ENCODE measurements at places on chromosomes 12 and 14. TPM values are rescaled to one million over a fixed set of nuclear protein-coding genes. Genes with fewer than 3 reads are reported as not detected.

Gene CYP27B1
- total RNA-seq: 2.3 TPM

Gene RFX4
- total RNA-seq: not detected

DNA sequence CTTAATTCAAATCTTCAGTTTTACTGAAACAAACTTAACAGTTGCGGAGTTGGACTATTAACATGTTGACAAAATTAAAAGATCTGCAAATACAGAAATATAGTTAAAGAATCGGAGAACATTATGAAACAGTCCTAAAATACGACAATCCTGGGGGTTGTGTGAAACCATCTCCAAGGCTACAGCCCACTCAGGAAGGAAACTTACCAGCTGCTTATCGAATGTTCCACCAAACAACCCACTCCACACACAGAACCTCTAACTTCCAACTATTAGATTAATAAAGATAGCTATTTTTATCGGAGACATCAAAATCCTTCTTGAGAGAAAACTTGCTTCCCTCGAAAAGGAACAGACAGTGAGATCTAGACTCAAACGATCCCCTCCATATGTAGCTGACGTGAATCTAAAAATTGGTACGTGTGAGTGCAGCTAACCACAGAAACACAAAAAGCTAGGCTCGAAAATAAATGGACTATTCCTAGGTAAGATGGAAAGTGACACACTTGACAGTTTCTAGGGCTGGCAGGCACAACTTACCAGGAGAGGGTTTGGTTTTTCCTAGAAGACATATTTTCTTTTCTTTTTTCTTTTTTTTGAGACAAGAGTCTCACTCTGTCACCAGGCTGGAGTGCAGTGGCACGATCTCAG is 12.9 kb downstream of the VPS37B start:
- DNase-seq: no peak

GRCh38 chr12:122063694-122064024 is 14.9 kb upstream of the MLXIP start:
- no peak for DNase-seq

DNA sequence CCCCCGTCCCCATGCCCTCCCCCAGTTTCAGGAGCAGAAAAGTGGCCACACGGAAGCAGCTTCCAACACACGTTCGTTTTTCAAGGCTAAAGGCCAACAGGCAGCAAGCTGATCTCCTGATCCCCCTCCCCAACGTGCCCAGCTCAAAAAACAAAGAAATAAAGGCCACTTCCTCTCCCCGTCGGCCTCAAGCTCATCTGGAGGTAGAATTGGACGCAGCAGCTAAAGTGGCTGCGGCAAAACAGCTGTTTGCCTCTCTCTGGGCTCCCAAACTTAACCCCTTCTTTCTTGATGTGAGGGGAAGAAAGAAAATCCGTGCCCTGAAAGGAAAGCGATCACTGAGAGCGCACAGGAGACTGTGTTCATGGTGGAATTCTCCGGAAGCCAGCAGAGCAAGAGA is 66.3 kb downstream of the SCARB1 start:
- no peak for DNase-seq

Gene PRH2
- total RNA-seq: not detected

DNA sequence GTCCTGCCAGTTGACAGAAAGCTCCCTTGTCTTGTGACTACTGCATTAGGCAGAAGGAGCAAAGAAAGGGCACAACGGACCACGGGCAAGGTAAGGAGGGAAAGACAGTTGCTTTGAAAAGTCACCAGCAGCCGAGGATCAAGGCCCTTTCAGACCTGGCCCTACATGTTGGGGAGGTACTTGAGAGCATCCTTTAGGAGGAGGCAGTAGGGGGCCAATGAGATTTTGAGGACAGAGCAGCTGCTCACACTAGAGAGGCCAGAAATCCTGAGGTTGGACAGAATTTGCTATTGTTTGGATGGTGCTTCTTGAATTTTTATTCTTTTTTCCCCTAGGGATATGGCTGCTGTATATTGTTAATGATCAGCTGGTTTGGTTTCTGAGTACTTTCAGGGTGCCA is 135.5 kb upstream of the PZP start:
- no peak for DNase-seq

Gene PMEL
- 4.9 TPM for total RNA-seq

DNA sequence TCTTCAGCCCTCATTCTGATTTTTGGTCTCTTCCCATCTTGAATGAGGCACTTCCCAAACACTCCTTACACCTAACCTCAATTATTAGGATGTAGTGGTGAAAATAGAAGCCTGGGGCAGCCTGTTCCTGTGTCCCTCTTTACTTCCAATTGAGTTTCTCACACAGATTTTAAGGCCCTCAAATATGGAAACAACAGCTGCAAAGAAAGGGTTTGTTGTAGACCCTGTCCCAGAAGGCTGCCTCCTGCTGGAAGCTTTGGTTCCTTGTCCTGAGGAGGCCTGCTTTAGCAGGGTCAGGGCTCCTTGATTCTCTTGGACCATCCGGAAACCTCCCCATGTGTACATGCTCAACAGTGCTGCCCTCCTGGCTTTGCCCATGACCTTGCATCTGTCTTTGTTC is 101.3 kb downstream of the TGFB3 start:
- no peak for DNase-seq

DNA sequence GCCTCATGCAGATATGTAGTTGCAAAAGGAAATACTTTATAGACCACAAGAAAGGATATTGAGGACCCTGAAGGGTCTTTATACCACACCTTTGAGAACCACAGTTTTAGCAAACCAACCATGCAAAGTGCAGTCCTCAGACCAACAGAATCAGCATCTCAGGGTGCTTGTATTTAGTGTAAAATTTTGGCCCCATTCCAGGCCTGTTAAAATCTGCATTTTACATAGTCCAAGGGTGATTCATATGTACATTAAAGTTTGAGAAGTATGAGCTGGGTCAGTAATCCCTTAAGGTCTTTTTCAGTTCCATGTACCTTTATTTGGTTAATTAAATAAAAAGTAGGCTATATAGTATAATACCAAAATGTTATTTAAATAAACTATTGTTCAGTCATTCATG is 91.2 kb downstream of the WNK1 start:
- DNase-seq: no peak

DNA sequence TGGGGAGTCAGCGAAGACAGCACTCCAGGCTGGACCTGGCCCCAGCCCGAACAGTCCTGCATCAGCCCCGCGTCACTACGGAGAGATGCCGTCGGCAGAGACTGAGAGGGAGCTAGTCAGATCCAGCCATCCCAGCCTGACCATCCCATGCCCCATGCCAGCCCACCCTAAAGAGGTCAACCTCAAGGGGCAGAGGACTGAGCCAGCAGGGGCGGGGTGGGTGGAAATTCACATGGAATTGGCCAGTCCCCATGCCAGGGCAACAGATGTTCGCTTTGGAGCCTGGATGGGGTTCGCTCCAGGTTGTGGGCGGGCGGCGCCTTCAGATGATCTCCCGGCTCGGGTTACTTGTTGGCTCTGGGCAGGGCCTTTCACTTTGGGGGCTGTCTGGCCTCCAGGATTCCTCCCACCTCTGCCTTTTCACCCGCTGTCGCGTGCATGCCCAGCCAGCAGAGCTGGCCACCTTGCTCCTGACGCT is 154.3 kb downstream of the TSPAN9 start:
- no peak for DNase-seq

Gene KRT3
- not detected for total RNA-seq

Gene COX8C
- not detected for total RNA-seq

DNA sequence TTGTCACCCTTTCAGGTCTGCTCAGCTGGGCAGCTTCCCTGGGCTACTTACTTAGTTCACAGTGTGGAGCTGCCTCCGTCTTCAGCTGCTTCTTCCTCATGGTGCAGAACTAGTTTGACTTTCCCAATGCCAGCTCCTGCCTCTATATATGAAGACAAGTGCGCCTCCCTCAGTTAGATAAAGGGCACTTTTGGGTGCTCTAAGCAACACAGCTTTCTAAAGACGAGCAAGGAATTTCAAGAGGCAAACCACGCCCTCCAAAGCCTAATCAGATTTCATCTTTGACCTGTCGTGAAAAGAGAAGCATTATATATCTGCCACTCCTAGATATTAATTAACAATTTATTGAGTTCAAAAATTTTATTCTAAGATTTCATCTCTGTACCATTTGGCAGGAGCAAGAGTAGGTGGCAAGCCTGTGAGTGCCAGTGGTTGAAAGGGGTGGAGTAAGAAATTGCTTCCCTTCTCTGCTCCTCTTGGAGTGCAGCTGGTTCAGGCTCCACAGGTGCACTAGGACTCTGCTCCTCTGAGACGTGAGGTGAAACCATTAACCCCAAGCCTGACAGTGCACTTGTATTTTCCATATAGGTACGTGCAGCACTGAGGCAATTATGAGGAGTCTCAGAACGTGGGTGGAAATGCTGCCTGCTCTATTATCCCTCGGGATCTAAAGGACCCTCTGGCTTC is 2.1 kb upstream of the SLC11A2 start:
- peak; percentile 21 for DNase-seq

DNA sequence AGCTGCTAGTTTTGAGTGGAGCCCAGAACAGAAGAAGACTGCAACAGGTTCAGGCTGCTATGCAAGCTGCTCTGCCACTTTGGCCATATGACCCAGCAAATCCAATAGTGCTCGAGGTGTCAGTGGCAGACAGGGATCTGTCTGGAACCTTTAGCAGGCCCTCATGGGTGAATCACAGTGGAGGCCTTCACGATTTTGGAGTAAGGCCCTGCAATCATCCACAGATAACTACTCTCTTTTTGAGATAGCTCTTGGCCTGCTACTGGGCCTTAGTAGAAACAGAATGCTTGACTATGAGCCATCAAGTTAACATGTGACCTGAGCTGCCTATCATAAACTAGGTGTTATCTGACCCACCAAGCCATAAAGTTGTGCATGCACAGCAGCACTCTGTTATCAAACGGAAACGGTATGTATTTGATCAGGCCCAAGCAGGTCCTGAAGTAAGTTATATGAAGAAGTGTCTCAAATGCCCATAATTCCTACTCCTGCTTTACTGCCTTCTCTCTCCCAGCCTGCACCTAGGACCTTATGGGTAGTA is 116.9 kb upstream of the CCDC196 start:
- DNase-seq: no peak

DNA sequence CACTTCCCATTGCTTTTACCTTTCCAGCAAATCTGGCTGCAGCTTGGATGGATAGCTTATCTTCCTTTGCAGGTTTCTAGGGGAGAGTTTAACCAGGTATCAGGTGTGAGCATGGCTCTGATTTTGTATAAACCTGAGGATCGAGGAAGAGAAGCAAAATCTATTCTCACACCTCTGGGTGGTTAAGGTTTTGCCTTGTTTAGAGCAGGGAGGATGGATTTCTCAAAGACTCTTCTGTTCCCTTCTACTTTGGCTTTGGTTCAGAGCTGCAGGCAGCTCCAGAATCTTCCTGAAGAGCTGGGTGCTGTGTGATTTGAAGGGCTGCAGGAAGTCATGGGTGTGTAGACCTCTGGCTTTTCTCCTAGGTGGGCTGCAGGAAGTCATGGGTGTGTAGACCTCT is 1.7 kb downstream of the JDP2 start:
- DNase-seq: no peak

DNA sequence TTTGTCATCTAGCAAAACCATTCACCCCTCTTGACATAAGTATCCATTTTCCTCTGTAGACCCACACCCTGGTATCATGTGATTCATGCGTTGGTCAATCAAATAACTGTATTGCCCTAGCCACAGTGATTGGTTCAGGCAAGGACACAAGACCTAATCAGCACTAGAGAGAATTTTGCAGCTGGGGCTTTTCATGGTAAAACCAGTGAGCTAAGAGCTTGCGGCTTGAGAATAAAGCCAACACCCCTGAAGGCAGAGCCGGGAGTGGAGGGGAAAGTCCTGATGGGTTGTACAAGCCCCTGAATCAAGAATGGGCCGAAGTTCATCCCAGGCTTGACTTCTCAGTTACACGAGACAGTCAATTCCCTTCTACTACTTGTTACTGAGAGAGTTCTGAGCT is 33.2 kb upstream of the LTBP2 start:
- no peak for DNase-seq

DNA sequence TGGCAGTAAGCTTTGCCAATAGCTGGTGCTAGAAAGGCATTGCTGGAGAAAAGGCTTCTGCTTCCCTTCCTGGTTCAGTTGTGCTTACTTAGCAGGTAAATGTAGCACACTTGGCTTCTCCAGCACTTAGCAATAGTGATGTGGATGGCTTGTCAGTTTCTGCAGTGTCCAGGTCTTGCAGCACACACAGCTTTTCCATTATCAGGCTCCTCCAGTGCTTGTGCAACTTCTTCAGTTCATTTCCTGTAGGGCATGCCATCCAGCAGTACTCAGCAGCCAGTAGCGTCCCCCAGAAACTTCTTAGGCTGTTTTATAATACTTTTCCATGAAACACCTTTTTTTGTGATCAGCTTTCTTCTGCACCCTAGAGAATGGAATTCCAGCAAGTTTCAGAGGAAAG is 154.6 kb downstream of the SLC6A15 start:
- DNase-seq: no peak

Gene RNASE3
- total RNA-seq: not detected

Gene SPATA7
- total RNA-seq: 15.7 TPM

All from transverse colon (tissue), 4 donors.